ENCODE measurements at places on chromosomes 5 and 9.

DNA sequence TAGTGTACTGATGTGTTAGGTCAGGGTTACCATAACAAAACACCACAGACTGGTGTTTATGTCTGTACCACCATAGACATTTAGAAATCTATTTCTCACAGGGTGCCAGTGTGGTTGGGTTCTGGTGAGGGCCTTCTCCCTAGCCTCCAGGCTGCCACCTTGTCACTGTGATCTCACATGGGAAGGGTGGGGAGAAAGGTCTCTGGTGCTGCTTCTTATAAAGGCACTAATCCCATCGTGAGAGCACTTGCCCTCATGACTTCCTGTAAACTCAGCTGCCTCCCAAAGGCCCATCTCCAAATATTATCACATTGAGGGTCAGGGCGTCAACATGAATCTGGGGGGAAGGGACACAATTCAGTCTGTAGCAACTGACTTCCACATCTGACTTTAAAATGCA lies 49.8 kb downstream of the PIK3R1 start:
- no peak for DNase-seq

DNA sequence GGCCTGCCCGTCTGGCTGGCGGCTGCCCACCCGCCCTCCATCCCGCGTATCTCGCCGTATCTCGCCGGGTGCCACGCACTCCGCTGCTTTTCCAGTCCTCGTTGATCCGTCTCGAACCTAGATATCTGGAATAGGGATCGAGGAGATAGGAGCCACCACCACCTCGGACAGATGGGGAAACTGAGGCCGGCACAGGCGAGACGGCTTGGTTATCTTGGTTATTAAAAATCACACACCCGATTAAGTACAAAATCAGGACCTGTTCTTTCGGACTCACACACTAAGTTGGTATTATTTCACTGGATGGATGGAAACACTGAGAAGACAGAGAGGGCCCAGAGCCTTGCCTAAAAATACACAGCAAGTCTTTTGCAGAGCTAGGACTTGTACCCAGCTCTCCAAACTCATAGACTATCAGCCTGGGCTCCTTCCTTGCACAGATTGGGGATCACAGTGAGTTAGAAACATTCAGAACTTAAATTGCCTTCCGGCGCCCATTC lies 678 bp downstream of the SLC26A2 start:
- no peak for DNase-seq

- DNase-seq, result no peak
Measured at GRCh38 chr9:14752271-14752670, 29.7 kb upstream of the CER1 start.

- DNase-seq, result peak; percentile 82
Measured at GRCh38 chr5:149466457-149466972, 84.7 kb downstream of the CSNK1A1 start.

DNA sequence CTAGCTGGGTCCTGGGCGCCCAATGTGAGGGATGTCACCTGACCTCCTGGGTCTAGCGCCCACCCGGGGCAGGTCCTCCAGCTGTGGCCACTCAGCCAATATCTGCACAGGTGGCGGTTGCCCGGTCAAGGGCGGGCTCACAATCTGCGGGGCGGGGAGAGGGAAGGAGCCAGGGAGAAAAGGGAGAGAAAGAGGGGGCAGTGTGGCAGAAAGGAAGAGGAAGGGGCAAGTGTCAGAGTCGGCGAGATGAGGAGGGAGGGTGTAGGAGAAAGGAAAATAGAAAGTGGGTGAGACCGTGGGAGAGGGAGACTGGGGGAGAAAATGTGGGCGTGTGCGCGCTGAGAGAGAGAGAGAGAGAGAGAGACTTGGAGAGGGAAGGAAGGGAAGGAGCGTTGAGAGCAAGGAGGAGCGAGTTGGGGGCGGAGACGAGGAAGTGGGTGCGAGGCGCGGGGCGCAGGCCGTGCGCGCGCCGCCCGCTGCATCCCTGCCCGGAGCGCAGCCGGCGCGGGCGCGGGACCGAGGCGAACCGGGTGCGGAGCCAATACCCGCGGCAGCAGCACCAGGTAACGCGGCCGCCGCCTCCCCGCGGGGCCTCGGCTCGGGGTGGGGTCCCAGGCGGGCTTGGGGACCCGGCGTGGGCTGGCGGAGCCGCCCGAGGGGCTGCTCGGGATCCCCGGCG lies at the start of gene HRH2:
TSS of gene HRH2 (plus strand) at position 479 of the 679 bp plus-strand sequence. CDS start 25,163 bp downstream, outside the sequence.
- peak; percentile 69 for DNase-seq

DNA sequence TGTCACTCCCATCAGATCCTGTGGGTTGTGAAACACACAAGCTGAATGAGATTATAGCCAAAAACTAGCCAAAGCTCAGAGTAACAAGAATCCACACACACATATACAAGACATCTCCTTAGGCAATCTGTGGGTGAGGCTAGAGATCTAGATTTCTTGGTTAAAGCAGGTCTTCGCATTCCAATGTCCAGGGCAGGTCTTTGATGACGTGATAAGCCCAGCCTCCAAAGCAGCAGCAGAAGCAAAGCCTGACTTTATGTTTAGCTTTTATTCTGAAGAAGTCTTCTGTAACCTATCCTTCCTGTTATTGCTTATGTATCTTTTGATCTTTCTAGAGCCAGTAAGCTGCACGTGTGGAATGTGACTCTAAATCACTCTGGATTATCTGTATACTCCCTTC lies 199.1 kb upstream of the SLC30A5 start:
- DNase-seq, result peak; percentile 35

DNA sequence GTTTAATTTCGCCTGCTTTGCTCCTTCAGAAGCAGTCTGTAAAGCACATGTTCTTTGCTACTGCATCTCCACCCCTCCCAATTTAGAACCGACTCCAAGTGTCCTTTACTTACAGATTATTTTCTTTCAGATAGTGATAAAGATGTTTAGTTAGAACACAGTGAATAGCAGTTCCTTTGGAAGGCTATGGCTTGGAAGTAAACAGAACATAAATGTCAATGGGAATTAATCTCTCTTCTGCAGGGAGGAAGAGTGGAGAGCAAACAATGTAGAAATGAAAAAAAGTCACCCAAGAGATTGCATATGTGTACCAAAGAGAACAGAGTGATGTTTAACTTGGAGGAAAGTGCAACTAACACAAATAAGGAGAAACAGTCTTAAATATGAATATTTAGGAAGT lies 4.2 kb upstream of the CARTPT start:
- no peak for DNase-seq

DNA sequence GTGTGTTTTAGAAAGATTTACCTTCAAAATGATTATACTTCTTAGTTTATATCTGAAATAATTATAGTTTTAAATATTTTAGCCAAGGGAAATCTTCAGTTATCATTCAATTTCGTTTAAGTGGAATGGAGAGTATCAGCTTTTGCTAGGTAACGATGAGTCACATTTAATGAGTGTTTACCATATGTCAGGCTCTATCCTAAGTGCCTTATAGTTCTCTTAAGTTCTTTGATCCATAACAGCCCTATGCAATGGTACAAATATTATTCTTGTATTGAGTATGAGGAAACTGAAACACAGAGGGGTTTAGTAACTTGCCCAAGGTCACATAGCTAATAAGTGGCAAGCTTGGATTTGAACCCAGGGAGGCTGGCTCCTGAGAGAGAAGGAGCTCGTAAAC lies 37.5 kb upstream of the SHB start:
- no peak for DNase-seq

GRCh38 chr9:129102791-129103594 lies 7.6 kb downstream of the CRAT start:
- peak; percentile 49 for DNase-seq

GRCh38 chr9:18806232-18807080 lies 226.6 kb downstream of the SAXO1 start:
- no peak for DNase-seq

- DNase-seq, result no peak
Measured at GRCh38 chr5:14416621-14417275, 164.8 kb upstream of the OTULINL start.

DNA sequence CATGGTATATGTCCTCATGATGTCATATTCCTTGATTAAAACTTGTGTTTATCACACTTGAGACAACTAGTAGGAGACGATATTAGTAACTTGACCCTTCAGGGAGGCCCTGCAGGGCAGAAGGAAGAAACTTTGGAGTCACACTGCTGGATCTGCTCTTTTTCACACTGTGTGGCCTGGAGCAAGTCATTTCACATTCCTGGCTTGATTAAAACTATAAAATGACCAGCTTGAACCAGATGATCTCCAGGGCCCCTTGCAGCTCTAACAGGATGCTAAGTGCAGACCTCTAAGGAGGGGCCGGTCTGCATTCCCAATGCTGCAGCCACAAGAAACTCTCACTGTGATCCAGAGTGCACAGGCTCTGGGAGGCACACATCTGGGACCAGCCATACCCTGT lies 146.4 kb upstream of the ZNF366 start:
- DNase-seq, result no peak

DNA sequence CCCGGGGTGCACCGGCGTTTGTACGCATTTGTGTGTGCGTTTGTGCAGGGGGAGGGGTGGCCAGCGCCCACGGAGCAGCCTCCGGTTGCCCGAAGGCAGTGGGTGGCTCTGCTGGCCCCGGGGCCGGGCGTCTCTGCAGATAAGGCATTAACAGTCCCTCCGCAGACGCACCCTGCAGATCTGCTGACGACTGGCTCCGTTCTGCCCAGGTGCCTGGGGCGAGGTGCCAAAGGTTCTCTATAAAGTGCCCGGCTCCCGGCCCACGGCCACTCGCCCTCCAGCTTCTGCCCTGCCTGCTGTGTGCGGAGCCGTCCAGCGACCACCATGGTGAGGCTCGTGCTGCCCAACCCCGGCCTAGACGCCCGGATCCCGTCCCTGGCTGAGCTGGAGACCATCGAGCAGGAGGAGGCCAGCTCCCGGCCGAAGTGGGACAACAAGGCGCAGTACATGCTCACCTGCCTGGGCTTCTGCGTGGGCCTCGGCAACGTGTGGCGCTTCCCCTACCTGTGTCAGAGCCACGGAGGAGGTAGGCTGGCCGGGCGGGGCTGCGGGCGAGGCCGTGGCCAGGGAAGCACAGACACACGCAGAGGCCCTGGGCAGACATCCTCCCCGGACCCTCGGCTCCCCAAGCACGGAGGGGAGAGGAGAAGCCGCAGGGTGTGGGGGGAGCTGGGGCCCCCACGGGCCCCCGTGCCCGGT lies at the start of gene SLC6A19:
TSS of gene SLC6A19 (plus strand) at position 269 of the 699 bp plus-strand sequence. CDS start at position 325, 56 bp downstream.
- no peak for DNase-seq

DNA sequence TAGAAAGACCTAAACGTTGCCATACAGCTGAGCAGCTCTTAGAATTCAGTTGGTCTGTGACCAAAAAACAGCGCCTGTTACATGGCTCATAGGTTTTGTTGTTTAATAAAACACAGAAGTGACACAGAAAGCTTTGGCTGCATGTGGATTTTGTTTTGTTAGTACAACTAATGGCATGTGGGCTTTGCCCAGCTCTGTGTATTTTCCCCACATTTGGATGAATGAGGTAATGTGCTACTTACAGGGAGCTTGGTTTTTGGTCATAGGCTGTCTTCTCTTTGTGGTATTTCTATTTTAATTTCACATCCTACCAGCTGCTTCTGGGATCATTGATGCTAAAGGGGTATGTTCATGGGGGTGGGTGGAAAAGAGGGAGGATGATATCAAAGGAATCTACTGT lies 37.0 kb upstream of the POU4F3 start:
- DNase-seq, result no peak

DNA sequence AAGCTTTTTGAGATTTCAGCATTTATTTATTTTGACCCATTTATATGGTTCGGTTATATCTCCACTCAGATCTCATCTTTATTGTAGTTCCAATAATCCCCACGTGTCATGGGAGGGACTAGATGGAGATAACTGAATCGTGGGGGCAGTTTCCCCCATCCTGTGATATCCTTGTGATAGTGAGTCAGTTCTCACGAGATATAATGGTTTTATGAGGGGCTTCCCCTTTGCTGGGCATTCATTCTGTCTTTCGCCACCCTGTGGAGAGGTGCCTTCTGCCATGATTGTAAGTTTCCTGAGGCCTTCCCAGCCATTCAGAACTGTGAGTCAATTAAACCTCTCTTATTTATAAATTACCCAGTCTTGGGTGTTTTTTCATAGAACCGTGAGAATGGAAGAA lies 96.5 kb upstream of the PCSK1 start:
- DNase-seq, result no peak

DNA sequence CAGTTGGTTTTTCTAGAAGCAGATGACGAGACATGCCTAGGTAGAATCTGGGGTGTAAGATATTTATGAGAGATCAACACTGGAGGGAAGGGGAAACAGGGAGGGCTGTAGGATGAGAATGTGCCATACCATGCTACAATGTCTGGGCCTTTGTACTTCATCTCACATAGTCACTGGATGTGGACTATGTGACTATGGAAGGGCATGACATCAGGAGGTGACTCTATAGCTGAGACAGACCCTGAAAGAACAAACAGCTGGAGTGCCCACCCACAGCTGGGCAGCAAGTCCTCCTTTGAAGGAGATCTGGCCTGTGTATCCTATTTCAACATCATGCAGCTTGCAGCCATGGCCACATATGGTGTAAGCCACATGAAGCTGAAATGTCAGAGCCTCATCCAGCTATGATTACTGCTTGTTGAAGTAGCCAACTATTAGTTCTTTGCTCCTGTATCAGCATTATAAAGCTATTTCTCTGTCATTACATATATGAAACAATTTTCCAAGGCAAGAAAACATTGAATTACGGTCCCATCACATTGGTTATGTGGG lies 46.2 kb upstream of the KIF2A start:
- DNase-seq, result no peak

- DNase-seq, result no peak
Measured at GRCh38 chr9:515665-516064, 301.0 kb downstream of the DOCK8 start.

- no peak for DNase-seq
Measured at GRCh38 chr9:135492886-135493669, 7.4 kb upstream of the MRPS2 start.

- peak; percentile 94 for DNase-seq
Measured at GRCh38 chr5:132293992-132294727, at the start of gene SLC22A4. Gene SLC22A4 (plus strand): TSS chr5:132294394. CDS start chr5:132294617, 223 bp downstream.

DNA sequence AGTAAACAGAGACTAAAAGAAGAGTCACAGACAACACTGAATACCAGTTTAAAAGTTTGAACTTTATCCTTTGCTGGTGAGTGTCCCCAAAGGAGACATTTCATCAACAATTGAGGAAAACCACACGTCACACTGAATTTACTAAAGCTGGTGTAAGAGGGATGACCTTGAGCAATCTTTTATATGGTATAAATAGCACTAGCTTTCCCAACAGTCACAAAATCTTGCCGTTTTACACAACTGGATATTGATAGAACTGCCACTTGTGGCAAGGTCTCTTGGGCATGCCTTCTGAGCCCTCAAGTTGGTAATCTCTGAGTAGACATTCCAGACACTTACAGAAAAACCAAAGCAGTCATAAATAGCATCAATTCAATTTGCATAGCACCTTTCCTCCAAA lies 311.5 kb upstream of the TARS1 start:
- DNase-seq, result peak; percentile 76

DNA sequence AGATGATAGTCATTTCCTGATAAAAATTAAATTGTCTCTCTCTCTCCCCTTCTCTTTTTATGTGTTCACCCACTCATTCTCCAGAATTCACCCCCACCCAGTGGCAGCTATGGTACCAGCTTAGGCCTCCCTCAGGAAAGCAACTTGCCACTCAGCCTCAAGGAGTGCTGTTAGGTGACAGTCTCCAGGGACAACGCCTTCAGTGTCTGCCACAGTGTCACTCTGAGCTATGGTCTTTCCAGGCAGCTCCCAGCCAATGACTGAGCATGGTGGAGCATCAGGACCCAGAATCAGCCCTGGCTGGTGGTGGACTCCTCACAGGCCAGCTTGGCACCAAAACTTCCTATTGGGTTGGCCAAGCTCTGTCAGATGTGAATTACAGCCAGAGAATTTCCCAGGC lies 140.9 kb upstream of the PIK3R1 start:
- no peak for DNase-seq
